Lower leg skin (tissue), 4 donors: ENCODE measurements at places on chromosomes 5 and 9. TPM values are rescaled to one million over a fixed set of nuclear protein-coding genes. Genes with fewer than 3 reads are reported as not detected.

The SLC4A9 gene
- total RNA-seq: 1.4 TPM

The LCN10 gene
- total RNA-seq: 0.61 TPM

The PGM5 gene
- 7.7 TPM for total RNA-seq

The SPINK13 gene
- total RNA-seq: not detected

The GPR150 gene
- total RNA-seq: 0.63 TPM

The GTF2H2C gene
- 4.3 TPM for total RNA-seq
